H4 (cell line): ENCODE measurements at places on chromosomes 13 and 19.
A peak's percentile ranks its signal among the peaks of the same experiment; 100 is the strongest.

- no peak for DNase-seq
These were observed 32.8 kb downstream of the ELL start for GRCh38 chr19:18488838-18489626.

DNA sequence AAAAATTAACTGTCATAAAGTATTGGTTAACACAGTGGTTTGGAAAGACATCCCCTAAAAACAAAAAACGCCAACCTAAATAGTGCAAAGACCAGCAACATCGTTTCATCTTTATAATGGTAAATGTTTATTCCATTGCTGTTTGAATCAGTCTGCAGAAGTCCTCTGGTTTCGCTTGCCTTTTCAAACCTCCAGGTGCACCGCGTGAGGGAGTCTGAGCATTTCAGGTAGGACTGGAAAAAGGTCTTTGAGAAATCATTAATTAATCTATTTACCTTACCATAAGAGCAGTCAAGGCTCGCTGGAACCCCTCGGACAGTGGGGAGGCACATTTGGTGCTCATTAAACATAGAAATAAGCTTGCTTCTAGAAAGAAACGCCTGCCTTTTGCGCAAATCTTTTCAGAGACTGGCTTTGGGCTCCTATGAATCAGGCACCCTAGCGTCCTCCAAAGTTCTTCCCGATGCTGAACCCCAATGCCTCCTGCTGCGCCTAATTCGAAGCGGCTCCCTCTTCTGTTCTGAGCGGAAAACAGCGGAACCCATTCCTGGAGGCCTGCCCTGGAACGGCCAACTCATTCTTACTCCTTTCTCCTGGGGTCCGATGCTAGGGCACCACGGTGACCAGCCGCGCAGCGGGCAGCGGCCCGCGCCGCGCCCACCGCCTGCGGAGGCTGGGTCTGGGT lies 951 bp upstream of the MTUS2 start:
- DNase-seq: peak; percentile 18

DNA sequence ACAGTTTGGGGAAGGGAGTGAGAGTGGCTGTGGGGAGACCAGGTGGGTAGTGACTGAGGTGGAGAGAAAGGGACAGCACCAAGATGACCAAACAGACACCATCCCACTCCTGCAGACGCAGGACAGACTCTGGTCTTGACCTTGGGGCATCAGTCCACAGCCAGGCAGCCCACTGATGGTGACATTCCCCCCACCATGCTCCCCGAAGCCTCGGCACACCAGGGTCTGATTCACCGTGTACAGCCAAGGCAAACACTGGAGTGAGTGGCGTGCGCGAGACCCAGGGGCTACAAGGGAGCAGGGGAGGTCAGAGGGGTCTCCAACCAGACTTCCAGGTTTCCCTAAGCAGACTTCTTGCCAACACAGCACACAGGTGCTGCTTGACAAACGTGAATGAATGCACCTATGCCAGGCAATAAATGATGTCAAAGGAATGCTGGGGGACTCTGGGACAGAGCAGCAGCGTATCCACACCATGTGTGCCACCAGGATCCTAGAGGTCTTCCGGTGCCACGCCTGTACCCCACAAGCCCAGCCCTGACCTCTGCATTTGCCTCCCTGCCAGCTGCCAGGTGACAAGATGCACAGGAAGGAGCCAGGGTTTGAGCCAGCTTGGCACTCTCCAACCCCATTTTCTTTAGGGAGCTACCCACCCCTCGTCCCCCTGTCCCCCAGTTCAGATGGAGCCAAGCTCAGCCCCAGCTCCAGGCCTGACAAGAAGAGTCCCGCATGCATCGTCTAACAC lies 18.5 kb downstream of the RANBP3 start:
- no peak for DNase-seq

GRCh38 chr13:49935171-49936074 lies 717 bp downstream of the SPRYD7 start:
- peak; percentile 18 for DNase-seq

- no peak for DNase-seq
These were observed 3.4 kb upstream of the TGFB1 start for GRCh38 chr19:41356984-41357739.

GRCh38 chr19:8307400-8307964 lies 676 bp downstream of the CD320 start:
- no peak for DNase-seq
